ENCODE measurements at places on chromosomes 4 and X.

- peak; percentile 17 for DNase-seq
Measured at GRCh38 chr4:120053911-120054310, 12.7 kb downstream of the MAD2L1 start.

- DNase-seq, result no peak
Measured at GRCh38 chr4:10172278-10172921, 55.8 kb upstream of the WDR1 start.

- no peak for DNase-seq
Measured at GRCh38 chr4:106584337-106584989, 215.9 kb upstream of the GIMD1 start.

DNA sequence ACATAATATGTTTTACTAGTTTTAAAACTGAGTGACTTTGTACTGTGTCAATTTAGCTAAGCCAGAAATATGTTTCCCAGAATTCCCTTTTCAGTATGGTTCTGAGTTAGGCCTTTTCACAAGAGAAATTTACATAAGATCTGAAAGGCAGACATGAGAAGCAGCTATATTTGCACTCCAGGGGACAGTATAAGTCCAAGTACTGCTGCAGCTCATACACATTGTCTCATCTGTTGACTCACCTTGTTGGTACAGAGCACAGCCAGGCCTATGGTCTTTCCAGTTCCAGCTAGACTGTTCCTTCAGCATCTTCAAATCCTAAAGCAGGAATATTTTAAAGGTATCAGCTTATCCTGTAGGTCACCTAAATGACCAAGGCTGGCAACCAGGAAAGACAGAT is 53.5 kb downstream of the BMP3 start:
- no peak for DNase-seq

DNA sequence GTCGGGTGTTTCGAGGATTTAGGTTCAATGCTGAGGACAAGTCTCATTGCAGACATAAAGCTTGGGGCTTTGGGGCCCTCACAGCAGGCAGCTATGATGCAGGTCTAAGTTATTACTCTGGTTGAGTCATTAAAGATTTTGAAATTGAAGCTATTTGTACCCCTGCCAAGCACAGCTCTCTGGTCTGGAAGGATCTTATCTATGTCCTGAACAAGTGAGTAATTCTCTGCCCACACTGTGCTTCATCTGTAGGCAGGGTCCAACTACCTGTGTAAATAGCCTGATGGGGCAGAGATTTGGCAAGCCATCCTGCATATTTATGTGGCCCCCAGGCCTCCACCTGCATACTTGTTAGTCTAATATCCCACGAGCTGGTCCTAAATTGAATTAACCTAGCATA is 41.4 kb upstream of the MAGEA4 start:
- no peak for DNase-seq

GRCh38 chrX:84876876-84877275 is 126.8 kb upstream of the APOOL start:
- DNase-seq, result no peak

GRCh38 chr4:36208893-36209473 is 35.3 kb downstream of the ARAP2 start:
- DNase-seq, result no peak

DNA sequence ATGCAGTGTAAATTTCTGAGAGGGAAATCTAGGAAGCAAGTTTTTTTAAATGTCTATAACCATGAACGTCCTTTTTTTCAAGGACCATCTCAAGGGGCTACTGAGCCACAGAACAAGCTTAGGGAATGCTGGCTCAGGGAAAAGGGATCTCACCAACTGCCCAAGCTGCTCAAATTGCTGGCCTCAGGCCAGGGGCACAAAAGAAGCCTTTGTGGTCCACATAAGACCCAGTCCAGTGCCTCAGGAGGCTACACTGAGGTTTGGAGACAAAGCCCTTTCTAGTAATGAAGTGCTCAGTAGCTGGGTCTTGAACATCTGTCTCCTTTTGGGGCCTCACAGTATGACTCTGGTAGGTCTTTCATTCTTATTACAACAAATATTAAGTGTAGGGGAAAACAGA is 305.5 kb downstream of the RAB28 start:
- DNase-seq, result no peak

DNA sequence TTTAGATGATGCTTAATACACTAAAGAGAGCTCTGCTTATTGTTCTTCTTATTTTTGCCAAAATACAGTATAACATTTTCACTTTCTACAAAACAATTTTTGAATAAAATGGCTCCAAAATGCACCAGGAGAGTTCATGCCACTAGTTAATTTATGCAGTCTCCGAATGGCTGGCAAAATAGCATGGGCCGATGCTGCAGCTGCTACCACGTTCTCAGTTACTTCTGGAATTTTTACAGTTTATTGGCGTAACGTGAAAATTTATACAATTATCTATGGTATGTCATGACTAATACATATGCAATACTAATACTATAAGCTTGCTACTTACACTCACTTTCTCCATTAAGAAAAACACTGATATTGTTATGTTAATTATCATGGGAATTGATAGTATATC is 16.5 kb downstream of the KLHL13 start:
- no peak for DNase-seq

DNA sequence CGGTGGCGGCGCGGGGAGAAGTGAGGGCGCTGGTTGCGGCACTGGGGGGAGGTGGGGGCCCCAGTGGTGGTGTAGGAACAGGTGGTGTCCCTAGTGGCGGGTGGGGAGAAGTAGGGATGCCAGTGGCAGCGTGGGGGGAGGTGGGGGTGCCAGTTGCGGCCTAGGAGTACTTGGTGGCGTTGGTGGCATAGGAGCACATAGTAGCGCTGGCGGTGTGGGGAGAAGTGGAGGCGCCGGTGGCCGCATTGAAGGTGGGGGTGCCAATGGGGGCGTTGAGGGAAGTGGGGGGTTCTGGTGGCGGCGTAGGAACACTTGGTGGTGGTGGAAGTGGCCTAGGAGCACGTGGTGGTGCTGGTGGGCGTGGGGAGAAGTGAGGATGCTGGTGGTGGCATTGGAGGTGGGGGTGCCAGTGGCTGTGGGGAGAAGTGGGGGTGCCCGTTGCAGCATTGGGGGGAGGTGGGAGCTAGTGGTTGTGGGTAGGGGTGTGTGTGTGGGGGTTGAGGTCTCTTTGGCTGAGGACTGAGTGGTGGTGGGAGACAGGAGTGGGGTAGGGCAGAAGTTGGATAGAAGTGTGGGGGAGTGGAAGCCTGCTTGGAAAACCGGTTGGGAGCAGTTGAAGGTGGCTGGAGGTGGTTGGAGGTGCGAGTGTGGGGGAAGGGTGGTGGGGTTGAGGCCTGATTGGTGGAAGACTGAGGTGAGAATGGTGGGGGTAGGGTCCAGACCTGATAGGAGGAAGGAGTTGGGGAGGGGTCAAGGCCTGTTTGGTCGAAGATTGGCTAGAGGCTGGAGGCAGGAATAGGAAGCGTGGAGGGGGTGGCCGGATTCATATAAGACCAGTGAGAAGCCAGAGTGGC is 1.1 kb downstream of the GCNA start:
- DNase-seq, result no peak

All from suppressor macrophage treated with lipopolysaccharide for 1 hour (primary cell).